ENCODE measurements at places on chromosomes 6 and 20.
A peak's percentile ranks its signal among the peaks of the same experiment; 100 is the strongest.

DNA sequence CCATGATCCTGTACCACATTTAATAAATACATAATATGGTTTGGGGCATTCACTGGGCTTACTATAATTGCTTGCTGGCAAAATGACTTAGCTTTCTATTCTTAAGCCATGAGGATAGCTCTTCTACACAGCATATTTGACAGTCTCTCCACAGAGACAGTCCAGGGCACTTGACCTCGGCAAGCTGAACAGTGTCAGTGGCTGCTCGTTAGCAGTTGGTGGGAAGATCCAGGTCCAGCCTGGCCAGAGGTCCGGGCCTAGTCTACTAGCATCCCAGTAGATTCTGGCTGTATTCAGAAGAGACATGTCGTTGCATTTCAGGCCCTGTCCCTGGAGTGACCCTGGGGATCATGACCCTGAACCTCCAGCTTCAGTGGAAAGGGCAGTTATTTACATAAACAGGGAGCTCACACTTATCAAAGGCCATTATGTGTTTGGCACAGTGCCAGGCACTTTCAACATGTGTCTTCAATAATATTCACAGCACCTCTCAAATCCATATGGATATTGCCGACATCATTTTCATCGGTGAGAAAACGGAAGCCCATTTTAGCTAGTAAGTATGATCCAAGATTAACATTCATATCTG is 139.0 kb downstream of the IMPG1 start:
- no peak for DNase-seq

- no peak for DNase-seq
Observed at GRCh38 chr20:44706301-44707017, 8.7 kb upstream of the CCN5 start.

GRCh38 chr20:44574372-44574771 is 8.0 kb upstream of the PKIG start:
- no peak for DNase-seq

DNA sequence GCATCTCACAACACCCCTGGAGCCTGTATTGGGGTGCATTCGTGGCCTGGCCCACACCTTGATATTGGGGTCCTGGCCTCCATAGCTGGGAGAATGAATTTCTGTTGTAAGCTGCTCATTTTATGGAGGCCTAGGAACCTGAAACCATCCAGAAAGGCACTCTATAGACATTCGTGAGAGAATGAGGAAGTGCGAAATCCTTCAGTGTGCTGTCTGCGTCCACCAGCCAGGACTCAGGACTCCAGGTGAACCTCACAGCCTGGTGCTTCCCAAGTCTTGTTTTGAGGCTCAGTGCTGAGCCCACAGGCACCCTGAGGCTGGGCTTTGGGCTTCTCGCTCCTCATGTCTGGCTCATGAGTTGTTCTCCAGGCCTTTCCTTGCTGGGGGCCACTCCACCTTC is 11.9 kb upstream of the RBBP8NL start:
- no peak for DNase-seq

DNA sequence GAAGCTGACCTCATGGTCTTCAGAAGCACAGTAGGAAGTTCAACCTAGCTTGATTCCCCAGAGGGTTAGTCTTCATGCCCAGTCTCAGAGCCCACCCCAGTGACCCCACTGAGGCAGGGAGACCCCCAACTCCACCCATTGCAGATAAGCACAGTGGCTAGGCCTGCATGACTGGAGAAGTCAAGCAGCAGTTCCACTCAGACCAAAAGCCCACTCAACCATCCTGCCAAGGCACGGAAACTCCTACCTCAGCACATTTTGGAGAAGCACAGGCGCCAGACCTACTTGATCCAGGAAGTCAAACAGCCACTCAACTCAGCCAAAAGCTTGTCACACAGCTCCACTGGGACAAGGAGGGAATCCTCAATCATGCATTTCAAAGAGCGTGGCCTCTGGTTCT is 78.4 kb upstream of the HTR1E start:
- no peak for DNase-seq

GRCh38 chr6:83853178-83854000 is at the start of gene RIPPLY2:
RIPPLY2 (plus strand) TSS chr6:83853360; CDS start chr6:83853417, 57 bp downstream.
- peak; percentile 87 for DNase-seq

DNA sequence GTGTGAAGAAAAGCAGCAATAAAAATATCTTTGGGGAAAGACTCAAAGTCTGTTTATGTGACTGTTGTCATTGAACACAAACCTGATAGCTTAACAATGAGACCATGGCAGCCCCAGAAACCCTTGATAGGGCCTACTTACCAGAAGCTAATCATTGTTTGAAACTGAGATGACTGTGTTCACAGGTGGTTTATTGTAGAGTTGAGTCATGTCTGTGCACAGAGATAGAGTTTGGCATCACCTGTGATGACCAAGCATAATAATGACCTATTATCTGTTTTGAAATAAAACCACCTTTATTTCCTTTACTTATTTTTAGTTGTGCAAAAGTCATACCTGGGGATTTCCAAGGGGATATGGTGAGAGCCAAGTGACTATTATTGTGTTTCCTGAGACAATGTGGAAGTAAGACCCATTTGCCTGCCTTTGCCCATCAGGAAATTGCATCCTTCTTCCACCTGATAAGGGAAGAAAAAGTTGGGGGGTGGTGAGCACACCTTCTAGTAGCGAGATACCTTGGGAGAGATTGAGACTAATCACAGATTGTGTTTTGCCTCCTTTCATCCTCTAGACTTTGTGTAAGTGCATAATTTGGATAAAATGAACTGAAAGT is 456.9 kb upstream of the JAG1 start:
- DNase-seq: no peak

GRCh38 chr6:47182291-47182957 is 127.3 kb downstream of the TNFRSF21 start:
- DNase-seq: no peak

GRCh38 chr6:78089531-78089930 is 436.7 kb downstream of the MEI4 start:
- no peak for DNase-seq

DNA sequence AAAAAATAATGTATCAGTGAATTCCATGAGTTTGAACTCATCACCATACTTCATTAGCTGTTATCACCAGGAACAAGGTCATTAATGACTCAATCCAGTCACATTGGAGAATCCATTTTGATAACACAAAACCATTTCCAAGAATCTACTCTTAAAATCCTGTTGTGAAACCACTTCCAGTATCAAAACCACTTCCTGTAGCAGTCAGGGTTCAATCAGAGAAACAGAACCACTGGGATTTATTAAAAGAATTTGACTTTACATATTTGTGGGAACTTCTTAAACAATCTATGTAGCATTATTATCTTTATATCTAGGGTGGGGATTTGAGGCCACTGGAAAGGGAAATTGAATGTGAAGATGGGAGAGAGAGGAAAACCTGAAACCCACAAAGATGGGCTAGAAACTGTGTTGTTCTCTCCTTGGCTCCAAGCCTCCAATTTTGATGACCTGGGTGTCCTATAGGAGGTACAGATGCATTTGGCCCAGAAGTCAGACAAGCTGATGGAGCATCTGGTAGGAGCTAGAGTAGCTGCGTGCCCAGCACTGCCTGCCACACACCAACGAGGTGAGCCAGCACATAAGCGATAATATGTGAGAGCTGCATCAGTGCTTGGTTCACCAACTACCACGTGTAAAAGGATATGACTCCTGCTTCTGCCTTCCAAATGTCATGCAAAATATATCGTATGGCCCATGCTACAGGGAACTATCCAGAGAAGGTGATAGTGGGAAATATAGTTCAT is 117.0 kb downstream of the TMEM200A start:
- no peak for DNase-seq

GRCh38 chr20:44204156-44204831 is 6.3 kb downstream of the OSER1 start:
- no peak for DNase-seq

DNA sequence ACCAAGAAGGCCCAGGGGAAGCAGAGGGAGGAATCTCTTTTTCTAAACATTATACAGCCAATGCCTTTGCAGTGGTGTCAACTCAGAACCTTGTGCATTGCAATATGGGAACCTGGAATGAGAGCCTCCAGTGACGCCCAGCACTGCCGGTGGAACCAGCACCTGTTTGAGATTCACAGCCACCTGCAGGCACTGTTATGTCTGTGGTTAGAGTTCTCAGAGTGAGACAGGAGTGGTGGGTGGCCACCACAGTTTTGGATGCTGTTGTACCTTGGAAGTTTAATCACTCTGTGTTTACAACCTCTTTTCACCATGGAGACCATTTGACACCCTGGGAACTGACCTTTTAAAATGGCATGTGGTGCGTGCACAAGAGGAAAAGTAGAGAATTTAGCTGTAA is 185.3 kb upstream of the KCNG1 start:
- no peak for DNase-seq

GRCh38 chr6:75278474-75279077 is 6.0 kb downstream of the TMEM30A start:
- no peak for DNase-seq

GRCh38 chr6:168247443-168248147 is 72.0 kb downstream of the DACT2 start:
- DNase-seq: no peak

GRCh38 chr6:16770701-16771569 is 9.7 kb upstream of the ATXN1 start:
- no peak for DNase-seq

DNA sequence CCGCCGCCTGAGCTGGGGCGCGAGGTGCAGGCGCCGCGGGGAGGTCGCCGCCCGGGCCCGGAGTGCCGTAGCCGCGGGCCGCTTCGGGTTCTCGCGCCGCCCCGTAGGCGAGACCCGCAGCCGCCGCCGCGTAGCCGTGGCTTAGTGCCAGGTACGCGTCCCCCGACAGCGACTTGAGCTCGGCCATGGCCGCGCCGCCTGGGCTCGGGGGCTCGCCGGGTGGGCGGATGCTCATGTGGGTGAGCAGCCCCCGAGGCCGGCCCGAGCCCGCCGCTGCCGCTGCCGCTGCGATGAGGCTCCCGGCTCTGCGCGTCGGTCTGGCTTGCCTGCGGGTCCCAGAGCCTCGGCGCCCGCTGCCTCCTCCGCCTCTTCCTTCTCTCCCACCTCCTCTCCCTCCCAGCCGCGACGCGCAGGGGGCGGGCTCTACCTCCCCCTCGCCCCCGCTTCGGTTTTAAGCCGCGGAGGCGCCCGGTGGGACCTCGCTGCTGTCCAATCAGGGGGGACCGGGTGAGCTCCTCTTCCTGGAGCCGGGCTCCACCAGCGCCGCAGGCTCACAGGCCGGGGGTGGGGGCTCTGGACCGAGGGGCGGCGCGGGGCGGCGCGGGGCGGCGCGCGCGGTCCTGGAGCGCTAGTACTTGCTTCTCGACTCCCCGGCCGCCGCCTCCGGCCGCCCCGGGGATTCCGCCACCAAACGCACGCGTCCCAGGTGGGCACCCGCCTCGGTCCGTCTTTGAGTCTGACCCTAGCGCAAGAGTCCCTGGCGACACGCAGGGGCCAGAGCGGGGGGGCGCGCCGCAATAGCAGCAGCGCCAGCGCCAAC is at the start of gene BHLHE23:
Gene BHLHE23 (minus strand): TSS at position 425 of the 820 bp plus-strand sequence. CDS start 190 bp downstream, at position 235.
- DNase-seq: no peak

DNA sequence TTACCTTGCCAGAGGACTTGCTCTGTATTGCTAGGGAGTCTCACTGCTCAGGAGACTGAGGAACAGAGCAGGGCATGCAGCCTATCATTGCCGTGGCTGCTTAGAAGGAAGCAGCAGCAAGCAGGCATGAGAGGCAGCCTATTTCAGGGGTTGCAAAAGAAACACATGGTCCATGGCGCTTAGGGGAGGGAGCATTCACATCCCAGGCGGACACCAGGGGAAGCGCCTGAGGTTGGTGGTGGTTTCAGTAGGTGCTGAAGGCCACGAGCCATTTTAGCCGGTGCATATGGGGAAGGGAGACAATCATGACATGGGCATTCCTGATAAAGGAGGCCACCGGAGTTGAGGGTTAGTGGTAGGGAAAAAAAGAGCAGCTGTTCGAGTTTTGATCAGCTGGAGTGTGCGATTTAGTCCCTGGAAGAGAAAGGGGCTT is 20.9 kb downstream of the FARS2 start:
- no peak for DNase-seq

DNA sequence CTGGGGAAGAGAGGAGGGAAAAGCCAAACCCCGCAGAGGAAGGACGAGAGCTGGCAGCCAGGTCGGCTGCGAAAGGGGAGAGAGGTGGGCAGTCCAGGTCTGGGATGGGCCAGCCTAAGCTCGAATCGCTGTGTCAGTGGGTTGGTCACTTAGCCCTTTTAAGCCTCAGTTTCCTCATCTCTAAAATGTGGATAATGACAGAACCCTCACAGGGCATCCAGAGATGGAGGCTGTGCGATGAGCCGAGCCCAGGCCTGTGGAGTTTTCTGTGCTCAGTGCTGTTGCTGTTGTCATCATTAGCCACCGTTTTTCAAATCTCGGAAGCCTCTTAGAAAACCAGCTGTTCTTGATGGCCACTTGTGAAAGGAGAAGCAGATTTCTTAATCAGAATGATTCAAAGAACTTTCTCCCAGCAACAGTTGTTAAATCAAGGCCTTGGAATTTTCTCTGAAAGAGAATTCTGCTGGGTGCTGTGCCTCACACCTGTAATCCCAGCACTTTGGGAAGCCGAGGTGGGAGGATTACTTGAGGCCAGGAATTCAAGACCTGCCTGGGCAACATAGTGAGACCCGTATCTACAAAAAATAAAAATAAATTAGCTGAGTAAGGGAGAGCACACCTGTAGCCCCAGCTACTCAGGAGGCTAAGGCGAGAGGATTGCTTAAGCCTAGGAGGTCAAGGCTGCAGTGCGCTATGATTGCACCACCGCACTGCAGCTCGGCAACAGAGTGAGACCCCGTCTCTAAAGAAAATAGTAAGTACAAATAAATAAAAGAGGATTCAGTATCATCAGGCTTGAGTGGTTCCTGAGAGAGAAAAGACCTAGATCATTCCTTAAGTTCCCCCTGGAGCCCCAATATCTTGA is 46.3 kb upstream of the ENTPD6 start:
- no peak for DNase-seq

- no peak for DNase-seq
Observed at GRCh38 chr6:131398176-131398575, 174.8 kb upstream of the ARG1 start.

DNA sequence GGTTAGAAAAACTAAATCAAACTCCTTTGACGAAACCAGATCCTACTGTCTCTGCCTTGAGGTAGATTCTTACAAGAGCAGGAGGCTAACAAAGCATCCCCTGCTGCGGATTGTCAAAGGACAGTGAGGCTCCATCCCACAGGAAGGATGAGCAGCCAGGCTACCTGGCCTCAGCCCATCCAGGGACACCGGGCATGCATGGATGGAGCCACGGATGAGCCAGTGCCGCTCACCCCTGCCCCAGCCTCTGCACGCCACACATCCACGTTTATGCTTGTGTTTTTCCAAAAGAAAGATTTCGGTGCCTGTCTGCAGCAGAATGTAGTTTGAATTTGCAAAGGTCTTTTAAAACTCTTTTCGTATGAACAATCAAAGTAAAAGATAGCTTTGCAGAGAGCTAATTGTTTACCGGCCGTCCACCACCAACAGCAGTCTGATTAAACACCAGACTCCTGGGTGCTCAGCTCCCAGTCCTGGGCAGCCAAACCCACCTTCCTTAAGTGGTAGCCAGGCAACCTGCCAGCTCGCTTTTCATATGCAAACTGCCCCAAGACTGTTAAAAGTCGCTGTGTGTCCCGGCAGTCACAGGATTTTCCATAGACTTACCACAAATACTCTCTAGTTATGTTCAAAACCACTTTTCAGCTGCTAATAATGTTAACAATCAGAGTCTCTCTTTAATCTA is 999 bp downstream of the THBS2 start:
- DNase-seq: no peak

GRCh38 chr6:334536-335510 is 42.5 kb downstream of the DUSP22 start:
- DNase-seq: no peak

GRCh38 chr6:14732844-14733757 is 512.8 kb upstream of the JARID2 start:
- no peak for DNase-seq

All from nucleus accumbens (tissue), 56 donors.